ENCODE measurements at places on chromosomes 5 and 9.

DNA sequence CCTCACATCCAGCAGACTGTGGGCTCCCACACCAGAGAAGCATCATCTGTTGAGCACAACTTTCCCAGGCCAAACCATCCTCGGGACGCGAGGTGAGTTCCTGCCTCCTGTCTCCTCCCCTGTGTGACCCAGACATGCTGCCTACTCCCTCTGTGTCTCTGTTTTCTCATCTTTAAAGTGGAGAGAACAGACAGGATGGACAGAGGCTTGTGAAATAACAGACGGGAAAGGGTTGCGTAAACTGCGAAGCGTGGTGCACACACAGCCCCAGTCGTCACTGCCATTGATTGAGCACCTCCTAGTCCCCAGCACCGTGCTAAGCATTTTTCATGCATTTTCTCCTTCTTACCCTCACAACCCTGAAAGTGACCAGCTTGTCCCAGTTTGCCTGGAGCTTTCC, 52.1 kb upstream of the LMX1B start:
- peaks cover 10% of the 10 kb centered on the region for H3K27me3 ChIP-seq
- H3K4me3 ChIP-seq: no peak overlapping the region
- peaks cover 8% of the 10 kb centered on the region for H3K4me1 ChIP-seq

GRCh38 chr9:71352837-71353236, 231.4 kb upstream of the TRPM3 start:
- H3K27ac ChIP-seq: no peak overlapping the region
- no peaks in the 10 kb centered on the region for H3K36me3 ChIP-seq
- DNase-seq: no peak
- no peaks in the 10 kb centered on the region for H3K27me3 ChIP-seq

DNA sequence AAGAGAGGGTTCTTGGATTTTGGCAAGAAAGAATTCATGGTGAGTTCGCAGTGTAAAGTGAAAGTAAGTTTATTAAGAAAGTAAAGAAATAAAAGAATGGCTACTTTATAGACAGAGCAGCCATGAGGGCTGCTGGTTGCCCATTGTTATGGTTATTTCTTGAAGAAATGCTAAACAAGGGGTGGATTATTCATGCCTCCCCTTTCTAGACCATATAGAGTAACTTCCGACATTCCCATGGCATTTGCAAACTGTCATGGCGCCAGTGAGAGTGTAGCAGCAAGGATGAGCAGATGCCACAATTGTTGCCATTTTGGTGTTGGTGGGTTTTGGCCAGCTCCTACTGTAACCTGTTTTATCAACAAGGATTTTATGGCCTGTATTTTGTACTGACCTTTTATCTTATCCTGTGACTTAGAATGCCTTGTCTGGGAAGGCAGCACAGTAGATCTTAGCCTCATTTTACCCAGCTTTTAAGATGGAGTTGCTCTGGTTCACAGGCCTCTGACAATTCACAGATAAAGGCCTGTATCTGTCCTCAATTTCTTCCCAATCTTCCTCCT, 1026.1 kb upstream of the DMAC1 start:
- H3K36me3 ChIP-seq: no peaks in the 10 kb centered on the region
- DNase-seq: no peak
- no peak overlapping the region for H3K4me3 ChIP-seq
- no peak overlapping the region for H3K27ac ChIP-seq

DNA sequence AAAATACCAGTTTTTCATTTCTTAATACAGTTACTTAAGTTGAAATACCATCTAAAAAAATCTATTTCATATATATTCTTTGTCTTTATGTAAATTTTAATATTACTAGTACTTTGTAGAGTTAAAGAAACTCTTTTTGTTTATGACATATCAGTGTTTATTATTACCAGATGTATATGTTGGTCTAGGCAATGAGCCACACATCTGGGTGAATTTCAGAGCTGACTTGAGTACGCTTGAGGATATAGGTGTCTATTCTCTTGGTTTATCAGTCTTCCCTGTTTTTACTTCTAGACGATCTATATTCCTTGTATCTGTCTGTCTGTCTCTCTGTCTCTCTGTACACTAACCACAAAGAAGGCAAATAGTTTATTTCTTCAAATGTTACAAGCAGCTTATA, 2.9 kb downstream of the SMAD5 start:
- no peak overlapping the region for H3K4me3 ChIP-seq
- peaks cover 2% of the 10 kb centered on the region for H3K27me3 ChIP-seq
- no peak for DNase-seq

DNA sequence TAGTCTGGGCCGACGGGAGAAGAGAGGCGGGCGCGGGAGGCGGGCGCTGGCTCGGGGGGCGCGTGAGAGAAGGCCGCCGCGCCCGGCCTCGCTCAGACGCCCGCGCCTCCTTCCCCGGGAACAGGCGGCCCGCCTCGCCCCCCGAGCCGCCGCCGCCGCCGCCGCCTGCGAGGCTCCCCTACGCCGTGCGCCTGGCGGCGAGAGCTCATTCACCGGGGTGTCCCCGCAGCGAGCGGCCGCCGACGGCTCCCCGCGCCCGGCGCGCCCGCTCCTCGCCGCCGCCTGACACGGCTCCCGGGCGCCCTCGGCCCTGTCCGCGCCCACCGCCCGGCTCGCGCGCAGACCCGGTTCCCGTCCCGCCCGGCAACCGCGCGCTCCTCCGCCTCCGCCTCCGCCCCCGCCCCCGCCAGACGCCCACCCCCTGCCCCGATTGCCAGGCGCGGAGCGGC, at the start of gene GNAQ:
TSS of gene GNAQ (minus strand) at position 368 of the 449 bp plus-strand sequence. CDS start 576 bp downstream, outside the sequence.
- H3K4me1 ChIP-seq: peaks cover 54% of the 10 kb centered on the region
- H3K36me3 ChIP-seq: peaks cover 15% of the 10 kb centered on the region
- DNase-seq: peak; percentile 54
- H3K27ac ChIP-seq: peak within 1 kb of the TSS; percentile 100

DNA sequence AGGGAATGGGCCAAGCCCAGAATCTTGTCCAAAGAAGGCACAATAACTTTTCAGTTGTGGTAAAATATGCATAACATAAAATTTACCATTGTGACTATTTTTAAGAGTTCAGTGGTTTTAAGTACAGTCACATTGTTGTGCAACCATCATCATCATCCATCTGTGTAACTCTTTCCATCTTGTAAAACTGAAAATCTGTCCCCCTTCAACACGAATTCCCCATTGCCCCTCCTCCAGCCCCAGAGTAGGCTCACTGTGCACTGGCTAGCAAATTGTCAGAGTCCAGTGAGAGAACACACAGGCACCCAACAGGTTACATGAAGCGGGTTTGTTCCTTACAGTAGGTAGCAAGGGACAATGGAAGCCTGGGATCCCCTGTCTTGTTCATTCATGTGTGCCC, 13.7 kb downstream of the BARX1 start:
- H3K36me3 ChIP-seq: peaks cover 1% of the 10 kb centered on the region
- H3K27ac ChIP-seq: no peak overlapping the region
- no peak for DNase-seq
- no peak overlapping the region for H3K4me3 ChIP-seq
- H3K27me3 ChIP-seq: peaks cover 31% of the 10 kb centered on the region
- peaks cover 13% of the 10 kb centered on the region for H3K4me1 ChIP-seq

DNA sequence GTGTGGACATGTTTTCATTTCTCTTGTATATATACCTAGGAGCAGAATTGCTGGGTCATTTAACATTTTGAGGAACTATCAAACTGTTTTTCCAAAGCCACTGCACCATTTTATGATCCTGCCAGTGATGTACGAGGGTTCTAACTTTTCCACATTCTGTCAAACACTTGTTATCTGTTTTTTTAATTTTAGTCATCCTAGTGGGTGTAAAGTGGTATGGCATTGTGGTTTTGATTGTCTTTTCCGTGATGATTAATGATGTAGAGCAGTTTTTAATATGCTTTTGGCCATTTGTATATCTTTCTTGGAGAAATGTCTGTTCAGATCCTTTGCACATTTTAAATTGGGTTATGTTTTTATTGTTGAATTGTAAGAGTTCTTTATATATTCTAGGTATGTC, 107.0 kb downstream of the MELK start:
- H3K27ac ChIP-seq: no peak overlapping the region
- peaks cover 2% of the 10 kb centered on the region for H3K27me3 ChIP-seq
- no peaks in the 10 kb centered on the region for H3K4me1 ChIP-seq
- H3K4me3 ChIP-seq: no peak overlapping the region
- DNase-seq: no peak

GRCh38 chr9:120854596-120855327, 12.0 kb upstream of the PSMD5 start:
- DNase-seq: no peak
- H3K4me1 ChIP-seq: no peaks in the 10 kb centered on the region
- no peak overlapping the region for H3K4me3 ChIP-seq
- H3K27ac ChIP-seq: no peak overlapping the region
- no peaks in the 10 kb centered on the region for H3K36me3 ChIP-seq

GRCh38 chr5:58818465-58818864, 235.6 kb downstream of the RAB3C start:
- no peaks in the 10 kb centered on the region for H3K4me1 ChIP-seq
- no peaks in the 10 kb centered on the region for H3K27me3 ChIP-seq
- no peaks in the 10 kb centered on the region for H3K36me3 ChIP-seq
- H3K4me3 ChIP-seq: no peak overlapping the region

DNA sequence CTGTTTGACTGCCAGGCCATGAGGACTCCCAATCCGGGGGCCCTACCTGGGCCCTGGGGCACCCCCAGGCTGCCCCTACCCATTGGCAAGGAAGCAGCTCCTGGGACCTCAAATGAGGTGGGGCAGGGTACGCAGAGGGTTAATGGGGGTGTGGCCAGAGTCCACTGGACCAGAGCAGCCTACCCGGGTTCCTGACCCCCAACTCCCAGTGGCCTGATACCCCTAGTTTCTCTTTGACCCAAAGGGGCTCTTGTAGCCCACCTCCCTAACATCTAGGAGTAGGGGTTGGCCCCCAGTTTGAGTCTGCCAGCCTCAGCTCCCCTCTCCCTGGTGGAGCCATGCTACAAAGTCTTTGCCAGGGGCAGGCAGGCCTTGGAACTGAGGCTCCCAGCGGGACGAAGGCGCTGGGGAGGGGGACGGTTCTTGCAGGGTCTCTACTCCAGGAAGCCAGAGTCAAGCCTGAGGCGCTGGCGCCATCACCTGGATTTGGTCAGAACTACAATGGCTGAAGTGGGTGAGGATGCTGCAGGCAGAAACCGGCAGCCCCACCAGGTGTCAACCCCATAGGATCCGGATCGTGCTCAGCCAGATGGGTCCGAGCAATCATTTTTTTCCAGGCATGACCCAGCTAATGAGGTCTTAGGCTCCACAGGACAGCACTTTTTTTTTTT, 8.4 kb upstream of the CERCAM start:
- H3K36me3 ChIP-seq: no peaks in the 10 kb centered on the region
- H3K27me3 ChIP-seq: peaks cover 18% of the 10 kb centered on the region
- no peak overlapping the region for H3K4me3 ChIP-seq
- peaks cover 11% of the 10 kb centered on the region for H3K4me1 ChIP-seq

DNA sequence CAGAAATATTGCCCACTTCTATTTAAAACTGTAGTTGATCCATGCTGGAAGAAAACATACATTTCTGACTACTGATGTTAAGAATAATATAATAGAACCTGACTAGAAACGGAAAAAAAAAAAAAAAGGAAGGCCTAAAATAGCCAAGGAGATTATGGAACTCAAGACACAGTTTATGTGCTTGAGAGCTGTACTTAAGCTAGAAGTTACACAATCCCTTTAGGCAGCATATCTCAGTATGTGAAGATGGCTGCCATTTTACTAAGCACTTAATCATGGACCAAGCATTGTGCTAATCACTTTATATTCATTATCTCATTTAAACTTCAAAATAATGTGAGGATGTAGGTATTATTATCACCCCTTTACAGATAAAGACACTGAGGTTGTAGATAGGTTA, 73.0 kb upstream of the NR4A3 start:
- no peak overlapping the region for H3K27ac ChIP-seq
- H3K27me3 ChIP-seq: no peaks in the 10 kb centered on the region

- no peak for DNase-seq
- peaks cover 5% of the 10 kb centered on the region for H3K4me1 ChIP-seq
- H3K36me3 ChIP-seq: peaks cover 5% of the 10 kb centered on the region
- no peak overlapping the region for H3K4me3 ChIP-seq
Observed at GRCh38 chr5:181133610-181134231, 2.8 kb upstream of the OR2V1 start.

DNA sequence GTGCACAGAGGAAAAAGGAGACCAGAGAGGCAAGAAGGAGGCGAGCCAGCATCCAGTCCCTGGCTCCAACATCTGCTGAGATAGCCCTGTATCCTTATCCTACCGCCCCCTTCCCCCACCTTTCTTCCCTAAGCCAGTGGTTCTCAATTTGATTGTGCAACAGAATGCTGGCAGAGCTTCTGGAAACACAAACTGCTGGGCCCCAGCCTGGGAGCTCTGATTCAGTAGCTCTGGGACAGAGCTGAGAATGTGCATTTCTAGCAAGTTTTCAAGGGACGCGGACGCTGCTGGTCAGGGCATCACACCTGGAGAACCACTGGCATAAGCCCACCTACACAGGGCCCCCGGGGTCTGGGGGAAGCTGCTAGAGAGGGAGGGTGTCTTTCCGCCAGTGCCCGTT, 21.1 kb downstream of the AK8 start:
- peaks cover 9% of the 10 kb centered on the region for H3K27me3 ChIP-seq
- H3K36me3 ChIP-seq: no peaks in the 10 kb centered on the region
- H3K27ac ChIP-seq: no peak overlapping the region
- H3K4me3 ChIP-seq: no peak overlapping the region
- no peak for DNase-seq

GRCh38 chr5:181131514-181131913, 545 bp upstream of the OR2V1 start:
- no peak overlapping the region for H3K27ac ChIP-seq
- H3K36me3 ChIP-seq: peaks cover under 1% of the 10 kb centered on the region
- no peak for DNase-seq
- peaks cover 2% of the 10 kb centered on the region for H3K27me3 ChIP-seq
- peaks cover 12% of the 10 kb centered on the region for H3K4me1 ChIP-seq
- H3K4me3 ChIP-seq: no peak overlapping the region

- H3K36me3 ChIP-seq: peaks cover 13% of the 10 kb centered on the region
- H3K4me3 ChIP-seq: no peak overlapping the region
- no peaks in the 10 kb centered on the region for H3K27me3 ChIP-seq
- H3K4me1 ChIP-seq: no peaks in the 10 kb centered on the region
- H3K27ac ChIP-seq: no peak overlapping the region
- DNase-seq: no peak
Observed at GRCh38 chr5:172427202-172427601, 27.1 kb downstream of the SH3PXD2B start.

GRCh38 chr9:130989891-130990290, 19.1 kb upstream of the LAMC3 start:
- DNase-seq: no peak
- H3K27ac ChIP-seq: no peak overlapping the region
- H3K36me3 ChIP-seq: no peaks in the 10 kb centered on the region
- H3K4me3 ChIP-seq: no peak overlapping the region
- no peaks in the 10 kb centered on the region for H3K4me1 ChIP-seq
- H3K27me3 ChIP-seq: peaks cover 13% of the 10 kb centered on the region

DNA sequence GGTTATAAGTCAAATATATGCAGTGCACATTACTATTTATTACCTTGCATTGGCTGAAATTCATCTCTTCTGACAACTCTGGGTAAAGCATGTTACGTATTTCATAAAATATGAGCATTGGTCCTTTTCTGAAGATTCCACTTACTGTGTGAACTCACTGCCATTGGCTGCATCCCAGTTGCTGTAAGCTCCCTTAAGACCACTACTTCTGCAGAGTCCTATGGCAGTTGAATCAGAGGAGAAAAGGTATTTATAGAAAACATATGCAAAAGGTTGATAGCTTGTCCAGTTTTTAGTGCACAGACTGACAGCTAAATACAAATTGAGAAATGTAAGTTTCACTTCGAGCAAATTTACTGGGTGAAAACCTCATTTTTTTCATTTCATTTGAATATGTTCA, 394.6 kb upstream of the ARRDC3 start:
- DNase-seq: no peak
- no peak overlapping the region for H3K4me3 ChIP-seq
- H3K27ac ChIP-seq: no peak overlapping the region
- H3K36me3 ChIP-seq: no peaks in the 10 kb centered on the region
- peaks cover 12% of the 10 kb centered on the region for H3K4me1 ChIP-seq

Data from endothelial cell (in vitro differentiated cells).